ENCODE measurements at places on chromosomes 1 and 21.

DNA sequence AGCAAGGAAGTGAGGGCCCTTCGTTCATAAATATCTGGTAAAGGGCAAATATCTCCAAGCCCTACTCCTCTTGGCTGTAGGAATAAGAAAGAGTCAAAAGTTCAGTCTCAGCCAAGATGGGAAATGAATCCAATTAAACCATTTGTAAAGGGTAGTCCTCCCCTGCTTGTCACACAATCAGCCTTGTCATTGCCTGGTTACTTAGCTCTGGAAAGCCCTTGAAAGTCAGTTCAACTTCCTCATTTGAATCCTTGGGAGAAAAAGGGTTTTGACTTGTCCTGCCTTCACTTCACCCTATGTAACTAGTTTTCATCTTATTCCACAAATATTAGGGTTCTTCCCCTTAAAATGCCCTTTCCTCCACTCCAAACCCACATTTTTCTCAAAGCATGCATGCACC, 100.0 kb downstream of the ELAVL4 start:
- no peak overlapping the region for H3K4me3 ChIP-seq
- H3K36me3 ChIP-seq: no peaks in the 10 kb centered on the region
- peaks cover 6% of the 10 kb centered on the region for H3K27me3 ChIP-seq

- H3K36me3 ChIP-seq: no peaks in the 10 kb centered on the region
- H3K4me3 ChIP-seq: no peak overlapping the region
- H3K27ac ChIP-seq: no peak overlapping the region
- H3K4me1 ChIP-seq: no peaks in the 10 kb centered on the region
These were observed 120.9 kb downstream of the USP25 start for GRCh38 chr21:15850645-15851044.

GRCh38 chr1:10679496-10680220, 116.8 kb downstream of the CASZ1 start:
- H3K36me3 ChIP-seq: no peaks in the 10 kb centered on the region
- H3K27ac ChIP-seq: peak overlapping the region; percentile 79
- H3K27me3 ChIP-seq: no peaks in the 10 kb centered on the region

DNA sequence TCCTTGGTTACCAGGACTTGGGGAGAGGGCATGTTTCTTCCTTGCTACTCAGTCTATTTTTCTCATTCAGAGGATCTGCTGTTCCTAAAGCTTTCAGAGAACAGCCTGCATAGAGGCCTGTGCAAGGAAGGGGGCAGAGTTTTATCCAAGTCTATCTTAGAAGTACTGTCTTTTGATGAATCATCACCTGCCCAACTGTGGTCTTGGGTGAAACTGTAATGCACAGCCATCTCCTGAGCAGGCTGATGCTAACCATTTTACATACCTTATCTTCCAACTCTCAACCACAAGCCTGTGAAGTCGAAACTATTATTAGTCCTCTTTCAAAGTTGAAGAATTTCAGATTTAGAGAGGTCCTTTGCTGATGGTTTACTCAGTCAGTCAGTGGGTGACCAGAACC, 368.0 kb downstream of the HHAT start:
- H3K27me3 ChIP-seq: no peaks in the 10 kb centered on the region
- no peaks in the 10 kb centered on the region for H3K36me3 ChIP-seq
- DNase-seq: no peak
- no peak overlapping the region for H3K4me3 ChIP-seq

- no peaks in the 10 kb centered on the region for H3K36me3 ChIP-seq
- no peaks in the 10 kb centered on the region for H3K4me1 ChIP-seq
- DNase-seq: no peak
- H3K4me3 ChIP-seq: no peak overlapping the region
- H3K27ac ChIP-seq: no peak overlapping the region
These were observed 54.2 kb downstream of the PTPRU start for GRCh38 chr1:29290414-29290985.

- no peak overlapping the region for H3K4me3 ChIP-seq
- peaks cover 41% of the 10 kb centered on the region for H3K36me3 ChIP-seq
- H3K27me3 ChIP-seq: no peaks in the 10 kb centered on the region
- no peak for DNase-seq
- H3K4me1 ChIP-seq: peaks cover 7% of the 10 kb centered on the region
These were observed 20.2 kb downstream of the MACO1 start for GRCh38 chr1:25450891-25451290.

DNA sequence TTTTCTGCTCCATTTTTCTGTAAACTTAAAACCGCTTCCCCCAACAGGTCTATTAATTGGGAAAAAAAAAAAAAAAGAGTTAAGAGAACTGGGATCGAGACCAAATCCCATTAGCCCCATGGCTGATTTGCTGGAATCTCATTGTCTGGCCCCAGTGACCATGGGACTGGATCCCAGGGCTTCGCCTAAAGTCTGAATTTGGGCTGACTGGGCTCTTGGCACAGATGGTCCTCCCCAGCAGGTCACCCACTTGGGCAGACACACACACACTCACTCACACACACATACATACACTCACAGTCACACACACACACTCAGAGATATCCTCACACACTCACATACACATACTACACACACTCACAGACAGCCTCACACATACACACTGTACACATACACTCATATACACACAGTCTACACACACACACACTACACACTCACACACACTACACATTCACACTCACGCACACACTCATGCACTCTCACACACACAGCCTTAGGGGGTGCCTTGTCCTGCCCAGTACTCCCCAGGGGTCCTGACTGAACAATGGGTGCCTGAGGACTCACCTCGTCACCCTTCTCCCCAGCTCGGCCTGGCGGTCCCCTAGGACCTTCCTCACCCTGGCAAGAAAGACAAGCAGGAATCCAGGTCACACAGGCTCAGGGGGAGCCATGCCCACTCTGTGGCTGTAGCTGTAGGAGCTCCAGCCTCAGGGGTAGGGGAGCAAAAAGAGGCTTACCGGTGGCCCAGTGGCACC, 7.5 kb downstream of the COL9A2 start:
- no peaks in the 10 kb centered on the region for H3K36me3 ChIP-seq
- H3K27ac ChIP-seq: no peak overlapping the region
- no peaks in the 10 kb centered on the region for H3K27me3 ChIP-seq
- H3K4me1 ChIP-seq: peaks cover 6% of the 10 kb centered on the region

DNA sequence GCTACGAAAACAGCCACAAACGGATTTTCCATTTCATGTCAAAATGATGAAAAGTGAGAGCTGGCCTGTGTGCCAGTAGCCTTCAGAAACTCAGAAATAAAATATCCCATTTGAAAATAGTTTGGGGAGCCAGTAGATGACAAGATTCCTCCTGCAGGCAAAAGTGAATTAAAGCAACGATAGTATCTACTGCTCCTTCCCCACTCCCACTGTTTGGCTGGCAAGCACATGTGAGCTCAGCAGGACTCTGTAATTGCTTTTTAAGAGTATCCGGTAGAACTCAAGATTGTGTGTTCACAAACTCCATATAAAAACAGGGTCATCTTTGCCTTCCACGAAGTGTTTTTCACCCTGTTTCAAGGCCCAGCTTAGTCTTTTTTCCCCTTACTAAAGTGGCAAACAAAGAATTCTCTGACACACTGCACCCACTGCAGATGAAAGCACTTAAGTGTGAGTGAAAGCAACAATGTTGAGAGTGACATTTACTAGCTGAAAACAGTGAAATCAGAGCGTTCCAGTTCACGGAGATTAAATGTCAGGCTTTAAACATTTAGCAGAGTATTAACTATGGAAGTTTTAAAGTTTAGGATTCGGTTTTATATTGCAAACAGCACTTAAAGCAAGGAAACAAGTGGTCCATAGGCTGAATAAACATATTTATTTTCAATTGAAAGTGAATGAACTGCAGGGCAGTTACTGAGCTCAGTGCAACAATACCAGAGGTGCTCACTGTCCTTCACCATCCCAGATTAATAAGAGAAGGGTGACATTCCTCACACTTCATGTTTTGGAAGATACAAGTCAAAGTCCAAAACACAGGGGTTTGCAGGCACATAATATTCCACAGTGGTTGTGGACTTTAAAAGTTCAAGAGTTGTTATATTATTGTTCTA, 70.0 kb downstream of the ALG14 start:
- DNase-seq: peak; percentile 84
- peaks cover 18% of the 10 kb centered on the region for H3K4me1 ChIP-seq
- H3K27ac ChIP-seq: peak overlapping the region; percentile 58
- no peaks in the 10 kb centered on the region for H3K36me3 ChIP-seq

- H3K36me3 ChIP-seq: no peaks in the 10 kb centered on the region
- peak; percentile 8 for DNase-seq
- H3K4me1 ChIP-seq: no peaks in the 10 kb centered on the region
These were observed 30.8 kb upstream of the PTPRF start for GRCh38 chr1:43499898-43500297.

DNA sequence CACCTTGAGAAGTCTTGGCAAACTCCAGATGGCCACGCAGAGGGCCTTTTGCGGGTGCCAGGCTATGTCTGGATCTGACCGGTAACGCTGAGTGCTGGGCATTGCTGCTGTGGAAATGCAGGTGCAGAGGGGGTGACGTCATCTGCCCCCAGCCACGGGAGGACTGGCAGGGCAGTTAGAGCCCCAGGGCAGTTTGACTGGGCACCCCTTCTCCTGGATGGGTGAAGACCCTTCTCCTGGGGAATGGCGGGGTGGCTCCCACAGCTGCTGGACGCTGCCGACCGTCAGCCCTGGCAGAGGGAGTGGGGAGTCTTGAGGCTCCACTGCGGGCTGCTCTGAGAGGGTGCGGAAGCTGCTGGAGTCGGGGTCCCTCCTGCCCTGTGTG, 12.6 kb upstream of the EDN2 start:
- peak overlapping the region; percentile 57 for H3K4me3 ChIP-seq
- H3K4me1 ChIP-seq: peaks cover 59% of the 10 kb centered on the region
- no peaks in the 10 kb centered on the region for H3K27me3 ChIP-seq
- peak overlapping the region; percentile 90 for H3K27ac ChIP-seq

- H3K27me3 ChIP-seq: no peaks in the 10 kb centered on the region
- no peak for DNase-seq
- H3K27ac ChIP-seq: no peak overlapping the region
- no peaks in the 10 kb centered on the region for H3K4me1 ChIP-seq
- peaks cover 59% of the 10 kb centered on the region for H3K36me3 ChIP-seq
- H3K4me3 ChIP-seq: no peak overlapping the region
These were observed 63.0 kb downstream of the B3GALNT2 start for GRCh38 chr1:235441159-235441685.

DNA sequence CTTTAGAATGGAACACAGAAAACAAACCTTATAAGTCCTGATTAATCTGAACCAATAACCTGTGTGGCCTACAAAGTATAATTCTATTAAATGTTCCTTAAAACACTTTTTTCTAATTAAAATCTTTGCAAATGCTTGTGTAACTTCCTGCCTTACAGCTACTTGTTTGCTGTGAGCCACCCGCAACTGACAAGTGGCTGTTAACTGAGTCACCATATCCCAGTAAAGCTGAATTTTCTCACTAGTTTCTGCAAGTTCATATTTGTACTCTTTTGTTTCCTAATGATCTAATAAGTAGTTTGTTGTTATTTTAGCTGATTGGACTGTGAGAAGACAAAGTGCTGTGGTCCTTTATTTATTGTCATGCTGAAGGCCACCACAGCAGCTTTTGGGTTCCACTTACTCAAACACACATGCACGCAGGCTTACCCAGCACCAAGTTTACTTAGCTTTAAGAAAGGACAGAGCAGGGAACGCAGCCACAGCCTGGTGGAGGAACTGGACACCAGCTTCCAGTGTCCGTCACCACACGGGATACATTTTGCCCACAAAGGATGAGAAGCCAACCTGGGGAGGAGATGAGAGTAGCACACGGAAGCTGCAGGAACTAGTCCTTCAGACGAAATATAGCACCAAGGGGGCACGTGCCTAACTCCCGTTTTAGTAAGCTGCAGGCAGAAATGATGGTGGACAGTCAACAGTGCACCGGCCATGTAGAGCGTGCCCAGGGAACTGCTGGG, 47.8 kb downstream of the LCA5L start:
- no peaks in the 10 kb centered on the region for H3K27me3 ChIP-seq
- DNase-seq: no peak
- no peak overlapping the region for H3K4me3 ChIP-seq

- DNase-seq: no peak
- no peaks in the 10 kb centered on the region for H3K27me3 ChIP-seq
- H3K36me3 ChIP-seq: no peaks in the 10 kb centered on the region
- no peak overlapping the region for H3K4me3 ChIP-seq
- peaks cover 19% of the 10 kb centered on the region for H3K4me1 ChIP-seq
These were observed 8.2 kb downstream of the UQCRHL start for GRCh38 chr1:15799004-15799867.

GRCh38 chr1:68426594-68426993, 23.2 kb downstream of the RPE65 start:
- no peak overlapping the region for H3K4me3 ChIP-seq
- no peaks in the 10 kb centered on the region for H3K36me3 ChIP-seq
- no peaks in the 10 kb centered on the region for H3K27me3 ChIP-seq
- H3K4me1 ChIP-seq: no peaks in the 10 kb centered on the region
- DNase-seq: no peak
